Glutamatergic neuron (in vitro differentiated cells): ENCODE measurements at places on chromosomes 13 and 19. TPM values are rescaled to one million over a fixed set of nuclear protein-coding genes. Genes with fewer than 3 reads are reported as not detected.

Gene REXO1
- total RNA-seq = 65.7 TPM

Gene RFX1
- 9.4 TPM for total RNA-seq

Gene CLIP3
- 146 TPM for total RNA-seq

Gene GPR183
- not detected for total RNA-seq

Gene SIGLEC8
- not detected for total RNA-seq

Gene SIAH3
- 1.2 TPM for total RNA-seq

Gene MISP
- total RNA-seq = 1.1 TPM

Gene CPB2
- not detected for total RNA-seq

Gene CYP4F2
- not detected for total RNA-seq

Gene MISP3
- total RNA-seq = 2.2 TPM

Gene COL5A3
- 0.10 TPM for total RNA-seq

Gene PSMC4
- 111 TPM for total RNA-seq

Gene TLE6
- total RNA-seq = not detected
